GM23248 (cell line): ENCODE measurements at places on chromosomes 4 and X. TPM values are rescaled to one million over a fixed set of nuclear protein-coding genes. Genes with fewer than 3 reads are reported as not detected.
A peak's percentile ranks its signal among the peaks of the same experiment; 100 is the strongest.

Gene MAB21L2
- total RNA-seq = not detected in 2 replicates

Gene PCDH7
- total RNA-seq = 0.38 and 1.1 TPM in 2 replicates

DNA sequence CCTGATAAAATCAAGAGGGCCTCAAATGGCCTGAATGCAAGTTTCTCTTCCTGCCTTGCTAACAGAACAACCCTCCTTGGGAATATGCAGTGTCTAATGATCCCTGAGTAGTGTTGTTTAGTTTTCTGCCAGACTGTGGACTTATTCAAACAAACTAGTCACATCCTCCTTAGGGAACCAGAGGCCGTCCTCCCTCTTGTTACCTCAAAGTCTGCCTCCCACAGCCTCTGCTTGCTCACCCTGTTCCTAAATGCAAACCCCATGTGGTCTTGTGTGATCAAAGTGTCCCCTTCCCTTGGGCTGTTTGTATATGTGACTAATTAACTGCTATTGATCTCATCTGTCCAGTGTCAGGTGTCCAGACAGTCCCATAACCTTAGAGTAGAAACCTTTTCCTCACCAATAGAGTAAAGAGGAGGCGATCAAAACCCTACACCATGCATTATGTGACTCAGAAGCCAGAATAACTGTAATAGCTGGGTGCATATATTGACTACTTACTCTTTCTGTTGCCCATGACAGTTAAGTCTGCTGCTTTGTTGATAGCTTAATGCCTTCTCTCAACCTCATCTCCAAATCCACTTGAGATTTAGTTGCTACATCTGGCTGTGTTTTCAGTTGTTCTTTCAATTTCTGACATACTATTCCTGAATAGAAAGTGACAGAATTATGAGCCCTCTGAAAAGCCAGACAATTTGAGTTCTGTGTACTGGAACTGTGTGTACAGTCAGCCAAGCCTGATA, 473.0 kb upstream of the NWD2 start:
- H3K4me1 ChIP-seq = no peaks in the 10 kb centered on the region
- no peaks in the 10 kb centered on the region for H3K36me3 ChIP-seq
- no peaks in the 10 kb centered on the region for H3K27me3 ChIP-seq
- no peak overlapping the region for H3K4me3 ChIP-seq

- H3K27me3 ChIP-seq = no peaks in the 10 kb centered on the region
- peak overlapping the region; percentile 99 for H3K27ac ChIP-seq
- H3K36me3 ChIP-seq = no peaks in the 10 kb centered on the region
Measured at GRCh38 chrX:23742174-23742696, 841 bp downstream of the ACOT9 start.

GRCh38 chr4:75849461-75849860, 52.8 kb downstream of the PPEF2 start:
- DNase-seq = peak; percentile 31
- no peaks in the 10 kb centered on the region for H3K27me3 ChIP-seq
- H3K27ac ChIP-seq = peak overlapping the region; percentile 62; the same call in 1 of the 2 replicates
- no peaks in the 10 kb centered on the region for H3K36me3 ChIP-seq
- H3K4me3 ChIP-seq = no peak overlapping the region

DNA sequence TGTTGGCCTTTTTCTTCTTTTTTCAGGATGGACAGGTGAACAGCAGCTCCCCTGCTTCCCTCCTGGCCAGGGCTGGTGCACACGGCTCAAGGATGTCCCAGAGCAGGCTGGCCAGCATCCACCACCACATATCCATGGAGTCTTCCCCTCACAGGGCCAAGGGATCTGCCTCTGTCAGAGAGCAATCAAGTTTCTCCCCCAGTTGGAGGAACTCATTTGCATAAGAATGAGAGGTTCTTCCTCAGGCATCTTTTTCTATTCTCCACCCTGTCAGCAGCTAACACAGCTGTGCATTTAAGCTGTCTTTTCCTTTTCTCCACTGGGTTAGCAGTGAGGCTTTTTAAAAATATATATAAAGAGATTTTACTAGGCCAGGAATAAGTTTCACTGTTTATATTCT, 143.8 kb downstream of the ANAPC10 start:
- DNase-seq = no peak
- H3K4me1 ChIP-seq = no peaks in the 10 kb centered on the region
- H3K27me3 ChIP-seq = no peaks in the 10 kb centered on the region
- no peak overlapping the region for H3K4me3 ChIP-seq

Gene CDS1
- not detected in 2 replicates for total RNA-seq

Gene SPANXC
- not detected in 2 replicates for total RNA-seq

Gene SPARCL1
- total RNA-seq = not detected in 2 replicates
